ENCODE measurements at places on chromosomes 5 and 9. TPM values are rescaled to one million over a fixed set of nuclear protein-coding genes. Genes with fewer than 3 reads are reported as not detected.

- no peak for DNase-seq
These were observed 22.6 kb downstream of the DBH start for GRCh38 chr9:133658442-133659431.

GRCh38 chr5:6904860-6905259 is 191.6 kb downstream of the TENT4A start:
- no peak for DNase-seq

- peak; percentile 34 for DNase-seq
These were observed 158.8 kb downstream of the C9orf152 start for GRCh38 chr9:110048976-110049698.

- peak; percentile 72 for DNase-seq
These were observed 600.7 kb upstream of the SGCD start for GRCh38 chr5:155726267-155726666.

DNA sequence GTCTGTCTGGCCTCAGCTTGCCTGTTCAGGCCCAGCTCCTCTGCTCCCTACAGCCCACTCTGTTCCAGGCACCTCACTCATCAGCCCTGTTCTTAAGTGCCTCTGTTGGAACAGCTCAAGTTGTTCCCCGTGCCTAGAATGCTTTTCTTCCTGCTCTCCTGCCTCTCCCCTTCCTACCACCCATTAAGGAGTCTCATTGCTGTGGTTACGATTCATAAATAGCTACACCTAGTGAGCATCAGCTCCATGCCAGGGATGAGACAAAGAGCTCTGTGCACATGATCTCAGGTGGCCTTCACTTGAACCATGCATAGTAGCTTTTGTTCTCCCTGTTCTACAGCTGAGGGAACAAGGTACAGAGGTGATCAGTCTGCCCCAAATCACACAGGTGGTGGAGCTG is 54.3 kb downstream of the PSD2 start:
- DNase-seq = no peak

Gene SLC25A2
- 0.21 TPM for polyA plus RNA-seq

Data from renal pelvis (tissue), 12 donors.